HuH-7 (cell line): ENCODE measurements at places on chromosomes 6 and 20.

DNA sequence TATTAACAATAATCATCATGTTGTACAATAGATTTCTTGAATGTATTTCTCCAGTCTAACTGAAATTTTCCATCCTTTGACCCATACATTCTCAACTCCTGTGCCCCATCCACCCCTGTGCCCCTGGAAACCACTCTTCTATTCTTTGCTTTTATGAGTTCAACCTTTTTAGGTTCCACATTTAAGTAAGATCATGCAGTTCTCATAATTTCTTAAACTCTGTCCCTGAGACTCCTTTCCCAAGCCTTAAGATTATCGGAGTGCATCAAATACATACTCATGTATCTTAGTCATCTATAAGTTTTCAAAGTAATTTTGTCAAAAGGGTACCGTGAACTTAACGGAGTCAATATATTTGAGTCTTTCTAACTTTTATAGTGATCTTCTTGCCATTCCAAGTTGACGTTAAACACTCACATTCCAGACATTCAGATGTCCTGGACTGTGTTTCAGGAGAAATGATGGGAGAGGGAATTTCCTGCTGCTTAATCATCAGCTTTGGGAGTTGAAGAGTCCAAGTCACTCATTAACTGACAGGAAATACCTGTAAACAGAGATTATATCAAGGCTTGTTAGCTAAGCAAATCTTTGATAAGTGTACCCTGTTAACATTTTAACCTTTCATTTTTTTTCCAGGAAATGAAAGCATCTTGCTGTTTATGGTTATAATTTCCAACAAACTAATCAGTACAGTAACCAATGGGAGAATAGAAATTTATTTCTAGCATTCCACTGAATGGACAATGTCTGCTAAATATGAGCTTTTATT lies 73.3 kb downstream of the ADGRG6 start:
- DNase-seq: peak; percentile 42

DNA sequence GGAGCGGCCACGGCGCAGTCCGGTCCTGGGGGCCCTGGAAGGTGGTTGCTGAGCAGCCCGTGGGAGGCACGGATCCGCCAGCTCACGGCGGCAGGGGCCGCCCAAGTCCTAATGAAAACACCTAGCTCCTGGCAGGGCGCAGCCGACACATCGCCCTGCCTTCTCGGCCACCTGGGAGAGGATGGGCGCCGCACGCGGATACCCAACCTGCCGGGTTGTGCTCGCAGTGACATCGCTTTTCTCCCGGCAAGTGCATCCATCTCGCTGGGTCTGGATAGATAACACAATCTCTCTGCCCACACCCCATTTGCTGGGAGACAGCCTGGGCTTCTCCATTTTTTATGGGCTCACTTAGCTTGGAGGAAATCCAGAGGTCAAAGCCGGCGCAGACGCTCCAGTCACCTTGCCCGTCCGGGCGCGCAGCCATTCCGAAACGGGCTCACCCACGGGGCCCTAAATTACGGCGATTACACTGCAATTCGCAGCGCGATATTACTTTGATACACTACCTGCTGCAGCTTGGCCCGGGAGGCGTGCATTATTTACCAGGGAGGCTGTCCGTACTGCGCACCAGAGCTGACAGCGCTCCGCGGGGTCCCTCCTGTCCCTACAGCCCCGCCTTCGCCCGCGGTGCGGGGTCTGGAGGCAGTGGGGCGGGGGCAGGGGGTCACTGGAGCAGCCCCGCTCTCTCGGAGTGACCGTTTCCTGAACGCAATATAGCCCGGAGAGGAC lies 36.2 kb upstream of the CCDC167 start:
- DNase-seq: no peak

GRCh38 chr6:111715321-111715720 lies 109.6 kb upstream of the TRAF3IP2 start:
- no peak for DNase-seq

DNA sequence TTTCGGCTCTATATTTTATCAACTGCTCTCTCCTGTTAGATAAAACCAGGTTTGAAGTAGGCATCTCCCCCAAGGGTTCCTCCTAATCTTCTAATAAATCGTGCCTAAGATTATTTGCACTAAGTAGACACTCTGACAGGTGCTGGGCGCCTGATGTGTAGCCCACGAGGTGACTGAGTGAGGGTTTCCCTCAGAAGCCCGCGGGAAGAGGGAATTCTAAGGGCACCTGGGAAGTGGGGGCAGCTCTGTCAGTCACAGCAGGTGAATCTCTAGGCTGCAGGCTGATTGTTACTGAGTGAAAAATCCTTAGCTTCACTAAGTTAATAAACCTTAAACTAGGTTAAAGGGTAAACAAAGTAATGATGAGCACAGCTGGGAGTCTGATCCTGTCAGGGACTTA lies 68.2 kb downstream of the PXDC1 start:
- DNase-seq: no peak

DNA sequence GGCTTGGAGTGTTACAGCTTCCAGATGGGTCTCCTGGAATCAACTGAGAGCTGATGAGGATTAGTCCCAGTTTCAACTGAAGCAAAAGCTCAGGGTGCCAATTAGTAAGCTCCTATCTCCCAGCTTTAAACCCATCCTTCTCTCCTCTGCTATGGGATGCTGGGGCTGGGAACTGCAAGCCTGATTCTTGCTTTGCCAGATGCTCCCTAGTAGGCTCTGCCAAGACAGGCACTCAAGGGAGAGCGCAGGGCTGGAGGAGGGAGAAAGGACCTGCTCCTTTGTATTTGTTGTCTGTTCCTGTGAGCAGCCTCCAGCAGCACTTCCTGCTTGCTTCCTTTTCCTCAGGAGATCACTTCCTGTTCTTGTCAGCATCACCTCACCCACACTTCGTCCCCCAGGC lies 309.7 kb downstream of the KIF16B start:
- DNase-seq: no peak
